ENCODE measurements at places on chromosomes 2 and 18.

DNA sequence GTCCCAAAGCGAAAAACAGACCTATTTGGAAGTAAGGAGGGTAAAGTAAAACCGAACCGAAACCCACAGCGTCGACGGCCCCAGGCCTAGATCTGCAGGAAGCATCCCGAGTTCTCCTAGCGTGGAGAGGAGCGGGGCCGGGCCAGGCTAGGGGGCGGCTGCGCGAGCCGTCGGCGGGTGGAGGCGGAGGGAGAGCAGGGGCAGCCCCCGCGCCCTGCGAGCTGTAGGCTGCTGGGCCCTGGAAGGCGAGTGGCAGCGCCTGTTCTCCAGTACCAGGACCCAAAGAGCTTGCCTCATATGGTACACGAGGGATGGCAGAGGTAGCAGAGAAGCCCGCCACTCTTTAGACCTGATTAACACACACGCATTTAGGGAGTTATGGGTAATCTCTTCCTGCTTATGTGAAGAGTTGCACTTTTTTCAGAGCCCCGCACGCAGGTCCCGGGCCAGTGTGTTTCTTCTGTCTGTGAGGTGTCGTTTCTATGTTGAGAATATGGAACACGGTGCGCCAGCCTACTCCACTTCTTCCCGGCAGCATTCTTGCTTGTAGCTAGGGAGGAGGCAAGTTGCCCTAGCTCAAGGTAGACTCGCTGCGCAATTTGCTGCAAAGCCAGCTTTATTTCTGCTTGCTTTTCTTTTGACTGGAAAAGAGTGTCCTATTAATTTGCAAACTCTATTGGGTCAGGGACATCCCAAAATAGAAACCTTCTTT lies 71.1 kb downstream of the ARHGEF33 start:
- no peak for DNase-seq

GRCh38 chr2:144382849-144383248 lies 137.1 kb downstream of the ZEB2 start:
- peak; percentile 27 for DNase-seq

- no peak for DNase-seq
Measured at GRCh38 chr2:172381275-172382027, 45.9 kb upstream of the ITGA6 start.

- no peak for DNase-seq
Measured at GRCh38 chr2:115939902-115940301, 1497.5 kb downstream of the DPP10 start.

- no peak for DNase-seq
Measured at GRCh38 chr18:67980241-67980640, 463.7 kb upstream of the DSEL start.

- no peak for DNase-seq
Measured at GRCh38 chr2:191557841-191558240, 120.1 kb upstream of the NABP1 start.

DNA sequence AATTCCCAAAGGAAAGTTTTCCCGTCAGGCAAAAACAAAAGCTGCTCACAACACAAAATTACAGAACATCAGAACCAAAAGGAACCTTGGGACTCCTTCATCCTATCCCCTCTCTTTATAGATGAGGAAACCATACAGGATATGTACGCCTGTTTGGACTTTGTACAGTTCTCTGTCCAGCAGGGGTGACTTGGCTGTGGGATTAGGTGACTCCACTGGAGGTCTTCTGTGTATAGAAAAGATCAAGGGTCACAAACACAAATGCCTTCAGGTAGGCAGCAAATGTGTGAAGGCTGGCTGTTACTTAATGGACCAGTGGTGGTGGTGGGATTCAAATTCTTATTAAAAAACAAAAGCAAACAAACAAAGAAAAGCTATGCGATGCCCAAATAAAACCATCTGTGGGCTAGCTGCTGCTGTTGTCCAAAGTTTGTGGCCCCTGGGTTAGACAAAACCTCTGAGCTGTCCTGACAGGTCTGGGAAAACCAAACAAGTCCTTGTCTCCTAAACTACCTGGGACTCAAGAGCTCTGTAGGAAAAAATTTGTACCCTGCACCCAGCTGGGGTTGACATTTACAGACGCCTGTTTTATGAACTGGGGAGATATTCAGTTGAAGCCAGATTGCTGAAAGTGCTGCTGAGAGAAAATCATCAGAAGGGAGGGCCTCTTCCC lies 1.3 kb upstream of the CEP68 start:
- DNase-seq: no peak

GRCh38 chr2:160657196-160657595 lies 163.6 kb upstream of the RBMS1 start:
- no peak for DNase-seq

GRCh38 chr2:40096360-40096759 lies 317.3 kb upstream of the THUMPD2 start:
- DNase-seq: no peak

- no peak for DNase-seq
Measured at GRCh38 chr18:3794537-3795348, 344.8 kb downstream of the TGIF1 start.

- no peak for DNase-seq
Measured at GRCh38 chr18:45359275-45360009, 255.8 kb upstream of the SLC14A2 start.

- DNase-seq: no peak
Measured at GRCh38 chr2:99153921-99154604, 679 bp downstream of the TSGA10 start.

DNA sequence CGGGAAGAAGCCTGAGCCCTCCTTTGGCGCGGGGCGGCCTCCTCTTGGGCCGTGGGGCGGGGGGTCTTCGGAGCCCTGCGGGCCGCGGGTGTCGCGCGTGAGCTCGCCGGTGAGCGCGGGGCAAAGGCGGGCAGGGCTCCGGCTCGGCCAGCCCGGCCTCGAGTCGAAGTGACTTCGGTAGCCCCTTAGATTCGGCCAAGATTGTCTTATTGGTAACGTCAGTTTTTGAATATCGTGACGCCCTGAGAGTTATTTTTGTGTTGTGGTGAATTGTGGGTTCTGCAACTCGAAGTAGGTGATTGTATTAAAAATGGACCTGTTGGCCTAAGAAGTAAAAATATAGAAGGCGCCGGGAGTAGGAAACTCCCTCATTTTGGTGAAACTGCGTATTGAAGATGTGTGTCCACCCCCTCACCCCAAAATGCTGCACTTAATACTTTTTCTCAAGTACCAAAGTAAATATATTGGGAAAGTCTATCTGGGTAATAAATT lies 669 bp downstream of the MARCHF7 start:
- no peak for DNase-seq

GRCh38 chr2:47033102-47033880 lies 117.7 kb upstream of the MCFD2 start:
- no peak for DNase-seq

DNA sequence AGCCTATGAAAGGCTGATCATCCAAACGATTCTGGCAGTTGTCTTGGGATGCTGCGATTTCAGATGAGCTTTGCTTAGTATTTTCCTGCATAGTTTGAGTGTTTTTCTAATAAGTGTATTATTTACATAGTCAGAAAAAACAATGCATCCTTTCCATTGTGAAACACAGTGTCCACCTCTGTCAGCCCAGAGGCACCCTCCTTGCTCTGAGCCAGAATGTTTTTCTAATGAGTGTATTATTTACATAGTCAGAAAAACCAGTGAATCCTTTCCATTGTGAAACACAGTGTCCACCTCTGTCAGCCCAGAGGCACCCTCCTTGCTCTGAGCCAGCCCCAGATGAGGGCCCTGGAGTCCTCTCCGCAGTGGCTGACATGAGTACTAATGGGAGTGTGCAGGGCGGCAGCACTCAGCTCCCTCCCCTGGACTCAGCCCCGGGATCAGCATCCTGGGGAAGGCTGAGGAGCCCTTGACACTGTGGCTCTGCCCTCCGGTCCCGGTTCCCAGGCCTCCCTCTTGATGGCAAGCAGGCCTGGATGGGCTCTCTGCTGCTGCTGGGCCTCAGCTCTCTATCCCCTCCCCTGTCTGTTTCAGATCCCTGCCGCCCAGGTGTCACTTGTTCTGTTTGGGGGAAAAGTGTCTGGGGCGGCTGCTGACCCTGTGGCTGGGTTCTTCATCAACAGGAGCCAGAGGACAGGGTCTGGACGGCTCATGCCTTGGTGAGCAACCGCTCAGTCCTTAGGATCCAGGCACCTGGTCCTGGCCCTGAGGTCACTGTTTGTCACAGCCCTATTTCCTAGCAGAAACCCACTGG lies 5.9 kb downstream of the MFSD2B start:
- DNase-seq: no peak

GRCh38 chr2:155815851-155816250 lies 516.7 kb downstream of the NR4A2 start:
- no peak for DNase-seq

DNA sequence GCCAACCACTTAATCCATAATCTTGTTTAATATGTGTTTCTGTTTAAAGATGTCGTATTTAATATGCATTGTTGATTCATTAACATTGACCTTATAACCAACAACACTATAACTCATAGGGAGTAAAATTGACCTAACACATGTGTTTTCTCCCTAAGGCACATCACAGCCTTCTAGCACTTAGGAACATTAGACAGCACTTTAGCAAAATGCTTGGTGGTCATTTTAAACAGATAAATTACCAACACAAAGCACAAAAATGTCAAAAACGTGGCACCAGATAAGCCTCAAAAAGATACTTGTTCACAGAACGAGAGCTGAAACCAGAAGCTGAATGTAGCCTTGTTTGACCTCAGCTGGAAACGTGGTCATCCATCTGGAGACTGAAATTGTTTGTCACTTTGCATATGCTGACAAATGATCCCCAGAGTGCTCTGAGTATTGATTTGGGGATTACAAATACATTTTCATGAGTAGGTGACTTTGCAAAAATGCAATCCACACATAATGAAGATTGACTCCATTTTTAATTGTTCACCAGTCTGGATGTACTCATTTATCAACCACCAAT lies 139.2 kb downstream of the CCDC102B start:
- DNase-seq: no peak

DNA sequence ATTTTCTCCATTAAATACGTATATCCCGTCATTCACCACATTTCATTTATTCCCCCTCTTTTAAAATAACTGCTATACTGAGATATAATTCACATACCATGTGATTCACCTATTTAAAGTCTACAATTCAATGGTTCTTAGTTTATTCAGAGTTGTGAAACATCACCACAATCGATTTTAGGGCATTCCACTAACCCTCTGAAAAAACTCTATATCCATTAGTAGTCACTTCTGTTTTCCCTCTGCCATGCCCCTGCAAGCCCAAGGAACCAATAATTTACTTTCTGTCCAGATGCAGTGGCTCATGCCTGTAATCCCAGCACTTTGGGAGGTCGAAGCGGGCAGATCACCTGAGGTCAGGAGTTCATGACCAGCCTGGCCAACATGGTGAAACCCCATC lies 95.5 kb upstream of the FZD5 start:
- DNase-seq: no peak

DNA sequence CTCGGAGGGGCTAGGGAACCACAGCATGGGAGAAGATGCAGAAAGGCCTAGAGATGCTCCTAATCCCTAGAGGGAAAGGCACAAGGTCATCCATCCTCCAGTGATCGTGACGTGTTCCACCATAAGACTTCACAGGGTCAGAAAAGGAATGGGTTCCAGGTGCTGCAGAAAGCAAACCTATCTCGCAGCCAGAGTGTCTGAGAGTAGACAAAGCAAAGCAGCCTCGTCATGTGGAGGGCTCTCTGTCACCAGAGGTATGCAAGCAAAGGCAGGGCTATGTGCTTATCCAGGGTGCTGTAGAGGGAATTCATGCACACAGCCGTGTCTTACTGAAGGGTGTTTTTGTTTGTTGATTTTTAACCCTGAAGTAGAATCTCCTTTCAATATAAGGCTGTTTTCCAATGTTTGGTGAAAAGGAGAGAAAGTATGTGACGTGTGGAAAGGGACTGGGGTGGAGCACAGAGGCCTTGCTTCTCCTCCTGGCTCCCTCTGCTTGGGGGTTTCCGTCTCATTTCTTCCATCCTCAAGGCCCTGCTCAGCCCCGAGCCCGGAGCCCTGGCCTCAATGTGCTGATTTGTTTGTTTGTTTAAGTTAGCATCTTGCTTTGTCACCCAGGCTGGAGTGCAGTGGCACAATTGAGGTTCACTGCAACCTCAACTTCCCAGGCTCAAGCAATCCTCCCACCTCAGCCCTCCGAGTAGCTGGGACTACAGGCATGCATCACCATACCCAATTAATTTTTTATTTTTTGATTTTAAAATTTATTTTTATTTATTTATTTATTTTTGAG lies 3.0 kb downstream of the GPR55 start:
- DNase-seq: no peak

- no peak for DNase-seq
Measured at GRCh38 chr2:96239091-96239490, 26.7 kb downstream of the TMEM127 start.

DNA sequence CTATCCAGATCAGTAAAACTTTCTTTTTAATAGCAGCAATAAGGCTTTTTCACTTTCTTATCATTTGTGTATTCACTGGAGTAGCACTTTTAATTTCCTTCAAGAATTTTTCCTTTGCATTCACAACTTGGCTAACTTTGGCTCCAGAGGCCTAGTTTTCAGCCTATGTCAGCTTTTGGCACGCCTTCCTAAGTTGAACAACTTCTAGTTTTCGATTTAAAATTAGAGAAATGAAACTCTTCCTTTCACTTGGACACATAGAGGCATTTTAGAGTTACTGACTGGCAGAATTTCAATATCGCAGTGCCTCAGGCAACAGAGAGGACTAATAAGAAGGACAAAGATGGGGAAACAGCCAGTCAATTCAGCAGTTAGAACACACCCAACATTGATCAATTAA lies 577.4 kb downstream of the DSC3 start:
- no peak for DNase-seq

DNA sequence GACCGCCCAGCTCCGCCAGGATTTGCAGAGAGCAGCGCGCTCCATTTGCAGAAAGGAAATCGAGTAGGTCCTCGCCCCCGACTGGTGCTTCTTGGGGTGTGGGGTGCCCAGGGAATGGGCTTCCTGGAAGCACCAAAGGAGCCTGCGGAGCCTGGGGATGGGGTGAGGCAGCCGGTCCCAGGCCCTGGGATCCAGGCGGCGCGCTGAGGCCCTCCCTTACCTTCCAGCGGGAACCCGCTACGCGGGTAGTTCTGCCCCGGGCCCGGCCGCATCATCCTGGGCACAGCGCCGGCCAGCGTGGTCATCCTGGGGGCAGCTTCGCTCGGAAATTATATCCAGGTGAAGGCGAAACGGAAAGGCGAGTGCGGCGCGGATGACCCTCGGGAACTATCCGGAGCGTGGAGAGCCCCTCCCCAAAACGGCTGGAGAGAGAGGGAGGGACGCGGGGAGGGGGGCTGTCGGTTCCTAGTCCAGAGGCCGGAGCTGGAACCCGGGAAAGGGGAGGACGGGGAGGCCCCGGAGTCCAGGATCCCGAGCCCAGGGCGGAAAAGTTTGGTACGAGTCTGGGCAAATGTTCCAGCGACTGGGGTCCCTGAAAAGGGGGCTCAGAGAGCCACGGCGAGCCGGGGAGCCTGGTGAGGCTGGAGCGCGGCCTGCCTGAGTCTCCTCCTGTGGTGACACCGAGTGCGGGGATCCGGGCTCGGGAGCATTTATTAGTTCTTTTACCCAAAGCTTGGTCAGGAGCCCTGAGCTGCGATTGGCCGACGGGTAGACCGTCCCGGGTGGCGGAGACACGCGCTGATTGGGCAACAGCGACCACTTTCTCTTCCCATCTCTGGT lies at the start of gene PAX3:
PAX3 (minus strand) TSS at position 688 of the 840 bp plus-strand sequence; CDS start at position 305, 383 bp downstream.
- no peak for DNase-seq

- DNase-seq: no peak
Measured at GRCh38 chr18:67282796-67283195, 233.7 kb downstream of the DSEL start.

- no peak for DNase-seq
Measured at GRCh38 chr18:24212939-24213338, 74.1 kb downstream of the CABYR start.

Measured in stimulated activated naive CD8-positive, alpha-beta T cell treated with anti-CD3 and anti-CD28 coated beads, Interleukin-15, Interleukin-2, amounts not matched to agents 100 U/mL and 50 U/mL, for 24 hours (primary cell).